ENCODE measurements at places on chromosomes 16 and 17. TPM values are rescaled to one million over a fixed set of nuclear protein-coding genes. Genes with fewer than 3 reads are reported as not detected.

CCL4L2 gene
- total RNA-seq: not detected

ACE gene
- total RNA-seq: 0.89 TPM

KRT17 gene
- 3.7 TPM for total RNA-seq

UQCRC2 gene
- 130 TPM for total RNA-seq

GP1BA gene
- total RNA-seq: not detected

EME1 gene
- total RNA-seq: 15.6 TPM

CA4 gene
- total RNA-seq: not detected

NPTX1 gene
- 2.2 TPM for total RNA-seq

KRT25 gene
- total RNA-seq: not detected

ACSF3 gene
- total RNA-seq: 33.6 TPM

KLHL10 gene
- 0.17 TPM for total RNA-seq

ZMYND15 gene
- not detected for total RNA-seq

LDHD gene
- total RNA-seq: 0.34 TPM
